PC-3 (cell line): ENCODE measurements at places on chromosomes 12 and 14.
A peak's percentile ranks its signal among the peaks of the same experiment; 100 is the strongest.

DNA sequence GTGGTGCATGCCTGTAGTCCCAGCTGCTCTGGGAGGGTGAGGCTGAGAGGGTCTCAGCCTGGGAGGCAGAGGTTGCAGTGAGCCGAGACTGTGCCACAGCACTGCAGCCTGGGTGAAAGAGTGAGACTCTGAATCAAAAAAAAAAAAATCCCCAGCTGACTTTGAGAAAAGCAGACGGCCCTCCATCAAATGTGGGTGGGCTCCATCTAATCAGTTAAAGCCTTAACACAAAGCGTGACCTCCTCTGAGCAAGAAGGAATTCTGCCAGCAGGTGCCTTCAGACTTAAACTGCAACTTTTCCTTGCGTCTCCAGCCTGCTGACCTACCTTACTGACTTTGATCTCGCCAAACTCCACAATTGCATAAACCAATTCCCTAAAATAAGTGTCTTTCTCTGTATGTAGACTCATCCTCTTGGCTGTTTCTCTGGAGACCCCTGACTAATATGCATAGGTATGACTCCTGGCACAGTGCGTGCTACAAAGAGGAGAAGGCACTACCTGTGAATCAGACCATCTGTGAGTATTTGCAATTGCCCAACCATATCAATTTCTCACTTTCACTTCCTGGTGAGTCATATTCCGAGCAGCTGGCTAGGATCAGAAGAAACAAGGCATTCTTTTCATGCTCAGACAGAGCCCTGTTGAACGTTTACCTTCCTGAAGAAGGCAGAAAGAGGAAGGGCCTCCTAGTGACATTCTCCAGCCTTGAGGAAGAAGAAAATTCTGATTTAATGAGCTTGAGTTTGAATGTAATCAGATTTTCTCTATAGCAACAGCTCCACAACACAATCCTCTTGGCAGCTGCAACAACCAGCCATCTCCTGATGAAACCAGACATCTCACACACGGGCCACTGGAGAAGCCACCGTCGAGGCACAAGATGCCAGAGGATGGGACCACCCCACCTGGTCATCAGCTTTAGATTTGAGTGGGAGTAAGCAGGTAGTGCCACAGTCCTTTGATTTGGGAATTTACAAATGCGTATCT is 54.3 kb downstream of the CLMN start:
- peak; percentile 98 for DNase-seq

DNA sequence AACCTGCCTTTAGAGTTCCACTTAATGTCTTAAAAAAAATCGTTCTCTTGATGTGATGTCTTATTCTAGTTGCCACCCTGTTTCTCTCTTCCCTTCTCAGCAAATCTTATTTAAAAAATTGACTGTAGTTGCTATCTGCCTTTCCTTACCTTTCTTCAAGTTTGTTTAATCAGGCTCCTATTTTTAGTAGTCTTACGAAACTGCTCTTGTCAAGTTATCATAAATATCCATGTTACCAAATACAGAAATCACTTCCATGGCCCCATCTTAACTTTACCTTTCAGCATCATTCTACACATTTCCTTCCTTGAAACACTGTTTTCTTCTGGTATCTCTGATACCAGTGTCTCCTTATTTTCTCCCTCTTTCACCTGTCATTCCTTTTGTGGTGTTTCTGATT is 227.3 kb downstream of the ERC1 start:
- no peak for DNase-seq

DNA sequence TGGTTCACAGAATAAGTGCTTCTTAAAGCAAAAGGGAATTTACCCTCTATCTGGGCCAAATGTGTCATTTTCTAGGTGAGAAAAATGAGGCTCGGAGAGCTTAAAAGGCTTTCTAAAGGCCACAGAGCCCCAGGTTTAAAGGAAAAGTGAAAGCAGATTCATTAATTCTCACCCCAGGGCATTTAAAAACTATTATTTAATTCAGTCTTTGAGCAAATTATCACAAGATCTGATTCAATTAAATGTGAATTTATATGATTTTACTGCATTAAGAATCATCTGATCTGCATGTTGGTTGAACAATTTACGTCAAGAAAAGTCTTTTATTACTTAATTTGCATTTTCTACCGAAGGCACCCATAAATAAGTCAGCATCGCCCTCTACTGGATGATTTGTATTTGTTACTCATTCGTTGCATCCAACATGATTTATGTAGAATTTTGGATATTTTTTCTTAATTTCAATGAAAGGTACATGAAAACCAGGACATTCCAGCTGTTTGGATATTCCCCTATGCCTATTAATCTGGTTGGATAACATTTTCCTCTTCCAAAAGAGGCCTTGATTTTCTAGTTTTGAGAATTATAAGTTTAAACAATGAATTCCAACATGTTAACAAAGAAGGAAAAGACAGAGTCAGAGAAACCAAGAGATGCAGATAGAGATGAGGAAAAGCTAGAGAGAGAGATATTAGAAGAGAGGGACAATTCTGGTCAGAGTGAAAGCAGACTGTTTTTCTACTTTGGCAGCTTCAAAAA is 19.1 kb upstream of the DHRS7 start:
- peak; percentile 98 for DNase-seq

GRCh38 chr14:102776761-102777710 is at the start of gene TRAF3:
Gene TRAF3, plus strand, starts transcription at chr14:102777449. Its CDS starts 92,753 bp downstream, at chr14:102870202.
- DNase-seq = peak; percentile 58

DNA sequence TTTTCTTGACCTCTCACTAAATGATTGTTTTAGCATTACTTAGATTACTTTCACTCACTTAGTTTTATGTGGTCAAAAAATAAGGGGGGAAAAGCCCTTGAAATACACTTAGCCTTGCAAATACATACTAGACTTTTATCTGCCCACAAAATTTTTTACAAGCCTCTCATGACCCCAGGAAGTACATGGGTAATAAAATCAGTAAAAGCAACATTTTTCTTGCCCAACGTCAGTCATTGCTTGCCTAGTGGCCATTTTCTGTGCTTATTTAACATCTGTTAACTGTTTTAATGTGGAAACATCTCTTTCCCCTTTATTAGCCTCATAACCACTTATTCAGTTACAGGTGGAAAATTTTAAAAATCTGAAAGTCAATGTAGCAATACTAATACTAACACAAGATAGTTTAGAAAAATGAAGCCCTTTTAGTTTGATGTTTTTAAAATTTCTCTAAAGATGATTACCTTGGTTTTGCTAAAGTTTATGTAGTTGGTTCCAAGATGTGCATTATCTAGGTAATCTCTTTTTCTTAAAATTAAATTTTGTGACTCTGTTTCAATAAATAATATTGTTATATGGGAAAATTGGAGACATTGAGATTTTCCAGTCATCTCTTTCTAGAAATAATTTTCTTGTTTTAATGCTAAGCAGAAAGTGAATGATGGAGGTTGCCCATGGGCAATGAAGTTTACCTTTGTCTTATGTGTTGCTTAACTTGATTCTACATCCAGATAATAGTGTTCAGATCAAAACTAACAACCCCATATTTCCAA is 175.5 kb downstream of the TMTC2 start:
- peak; percentile 80 for DNase-seq

GRCh38 chr12:66199831-66200509 is 11.0 kb downstream of the IRAK3 start:
- DNase-seq = no peak

DNA sequence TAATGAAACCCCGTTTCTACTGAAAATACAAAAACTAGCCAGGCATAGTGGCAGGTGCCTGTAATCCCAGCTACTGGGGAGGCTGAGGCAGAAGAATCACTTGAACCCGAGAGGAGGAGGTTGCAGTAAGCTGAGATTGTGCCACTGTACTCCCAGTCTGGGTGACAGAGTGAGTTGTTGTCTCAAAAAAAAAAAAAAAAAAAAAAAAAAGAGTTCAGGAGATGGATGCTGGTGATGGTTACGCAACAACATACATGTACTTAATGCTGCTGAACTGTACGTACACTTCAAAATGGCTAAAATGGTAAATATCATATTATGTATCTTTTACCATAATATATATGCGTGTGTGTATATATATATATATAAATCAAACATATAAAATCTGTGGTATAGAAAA is 29.0 kb downstream of the ACTN1 start:
- no peak for DNase-seq

GRCh38 chr12:98351089-98351488 is 164.3 kb upstream of the TMPO start:
- no peak for DNase-seq

DNA sequence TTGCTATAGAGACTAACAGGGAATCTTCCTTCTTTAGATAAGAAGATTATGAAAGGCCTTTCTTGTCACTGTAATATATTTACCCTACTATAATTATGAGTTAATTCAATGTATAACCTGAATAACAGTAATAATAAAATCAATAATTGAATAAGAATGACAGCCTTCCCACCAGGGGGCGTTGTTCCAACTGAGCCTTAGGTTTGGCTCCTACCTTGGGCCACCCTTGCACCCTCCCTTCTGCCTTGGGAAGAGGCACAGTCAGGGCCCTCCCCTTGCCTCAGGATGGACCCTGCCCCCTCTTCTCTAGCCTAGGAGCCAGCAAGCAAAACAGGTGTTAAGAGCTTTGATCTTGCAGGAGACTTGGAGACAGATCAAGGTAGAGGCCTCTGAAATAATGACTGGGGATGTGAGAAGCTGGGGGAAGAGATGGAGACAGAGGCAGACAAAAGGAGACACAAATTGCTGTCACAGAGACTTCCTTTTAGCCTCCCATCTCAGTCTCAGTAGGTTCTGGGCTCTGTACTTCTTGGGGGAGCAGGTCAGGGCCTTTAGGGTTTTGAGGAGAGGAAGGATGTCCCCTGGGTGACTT is 40.1 kb upstream of the CISTR start:
- DNase-seq = peak; percentile 37

GRCh38 chr12:122869207-122869973 is 26.5 kb downstream of the VPS37B start:
- DNase-seq = no peak

GRCh38 chr12:10018386-10018785 is 8.0 kb downstream of the CLEC12B start:
- DNase-seq = peak; percentile 42

GRCh38 chr12:101455685-101456084 is 19.5 kb upstream of the SPIC start:
- no peak for DNase-seq

- DNase-seq = peak; percentile 77
Observed at GRCh38 chr14:104800015-104800770, 708 bp upstream of the ZBTB42 start.

DNA sequence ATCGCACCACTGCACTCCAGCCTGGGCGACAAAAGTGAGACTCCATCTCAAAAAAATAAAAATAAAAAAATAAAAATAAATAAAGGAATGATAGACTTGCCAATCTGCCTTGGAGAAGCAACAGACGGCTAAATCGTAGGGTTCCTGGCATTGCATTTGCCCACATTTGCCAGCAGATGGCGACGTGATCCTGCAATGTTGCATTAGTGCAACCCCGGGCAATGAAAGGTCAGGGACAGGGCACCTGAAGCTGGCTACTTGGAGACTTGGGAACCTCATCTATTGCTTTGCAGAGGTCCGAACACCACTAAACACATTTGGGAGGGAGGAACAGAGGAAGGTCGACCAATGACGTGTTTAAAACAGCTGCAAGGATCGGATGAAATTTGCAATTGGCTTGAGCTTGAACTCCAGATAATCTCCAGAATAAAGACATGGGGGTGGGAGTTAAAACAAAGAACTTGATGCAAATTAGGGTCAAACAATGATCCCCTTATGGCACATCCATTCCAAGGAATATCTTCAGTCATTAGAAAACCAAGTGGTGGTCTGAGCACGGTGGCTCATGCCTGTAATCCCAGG is 34.6 kb downstream of the SPRING1 start:
- DNase-seq = peak; percentile 88

GRCh38 chr14:76034566-76034965 is 49.0 kb downstream of the IFT43 start:
- no peak for DNase-seq

DNA sequence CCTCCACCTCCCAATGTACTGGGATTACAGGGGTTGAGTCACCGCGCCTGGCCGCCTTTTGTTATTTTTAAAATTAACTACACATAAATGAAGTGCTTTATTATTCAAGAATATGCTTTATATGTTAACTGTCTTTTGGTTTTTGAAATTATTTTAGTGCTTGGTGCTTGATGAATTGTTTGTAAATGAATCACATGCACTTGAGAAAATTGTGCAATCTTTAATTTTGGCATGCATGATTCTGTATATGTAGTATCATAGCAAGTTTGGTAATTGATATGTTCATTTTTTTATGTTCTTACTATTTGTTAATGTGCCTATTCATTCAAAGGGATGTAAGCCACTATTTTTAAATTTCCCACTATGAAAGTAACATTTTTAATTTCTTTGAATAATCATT is 440.9 kb downstream of the NAV3 start:
- no peak for DNase-seq

GRCh38 chr12:124169577-124170284 is 125.2 kb upstream of the RFLNA start:
- no peak for DNase-seq

- DNase-seq = no peak
Observed at GRCh38 chr12:31855427-31855826, 103.8 kb upstream of the RESF1 start.

- no peak for DNase-seq
Observed at GRCh38 chr14:57069702-57070101, 199.0 kb downstream of the EXOC5 start.

DNA sequence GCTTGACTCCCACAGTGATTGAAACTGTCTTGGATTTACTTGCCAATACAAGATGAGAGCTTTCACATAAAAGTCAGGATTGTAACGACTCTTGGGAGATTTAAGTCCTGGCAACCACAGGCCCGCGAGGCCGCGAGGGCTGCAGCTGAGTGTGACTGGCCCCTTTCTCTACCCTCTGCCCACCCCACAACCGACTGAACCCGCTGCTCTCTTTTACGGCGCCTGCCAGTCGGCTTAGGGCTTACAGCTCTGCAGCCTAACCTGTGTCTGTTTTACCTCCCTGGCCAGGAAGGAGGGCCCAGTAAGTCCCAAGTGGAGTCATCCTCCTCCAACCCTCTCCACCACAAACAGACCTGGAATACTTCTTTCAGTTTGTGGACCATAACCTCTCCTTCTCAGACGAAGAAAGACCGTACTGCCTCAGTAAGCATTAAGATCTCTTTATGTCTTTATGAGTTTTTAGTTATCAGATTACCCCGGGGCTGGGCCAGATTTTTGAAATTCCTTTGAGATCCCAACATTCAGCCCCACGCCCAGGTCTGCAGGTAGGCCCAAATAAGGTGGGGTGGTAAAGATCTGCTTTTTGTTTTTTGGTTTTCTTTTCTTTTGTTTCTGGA is 12.6 kb upstream of the TIGAR start:
- DNase-seq = peak; percentile 52

DNA sequence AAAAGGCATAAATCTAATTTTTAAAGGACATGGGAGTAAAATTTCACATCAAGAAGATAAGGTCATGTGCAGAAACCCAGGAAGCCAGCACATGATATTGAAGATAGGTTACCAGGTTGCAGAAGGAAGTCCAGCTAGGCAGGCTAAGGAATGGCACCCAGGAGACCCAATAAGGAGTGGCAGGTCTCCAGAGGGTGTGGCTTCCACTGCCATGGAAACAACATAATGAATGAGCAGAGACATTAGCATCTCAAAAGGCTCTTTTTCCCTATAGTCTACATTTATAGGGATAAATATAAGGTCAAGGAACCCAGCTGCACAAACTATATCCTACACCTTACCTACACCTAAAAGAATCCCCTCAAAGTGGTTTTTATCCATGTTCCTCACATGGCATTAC is 275.9 kb downstream of the RPS29 start:
- DNase-seq = no peak
